COLO829 (cell line): ENCODE measurements at places on chromosomes 5 and 9.

- DNase-seq, result peak; percentile 89
These were observed at the start of gene ACO1 for GRCh38 chr9:32384364-32385151. Gene ACO1, plus strand, starts transcription at chr9:32384643. Its CDS starts 20,864 bp downstream, at chr9:32405507.

- no peak for DNase-seq
These were observed 57.0 kb upstream of the BOD1 start for GRCh38 chr5:173673295-173674101.

DNA sequence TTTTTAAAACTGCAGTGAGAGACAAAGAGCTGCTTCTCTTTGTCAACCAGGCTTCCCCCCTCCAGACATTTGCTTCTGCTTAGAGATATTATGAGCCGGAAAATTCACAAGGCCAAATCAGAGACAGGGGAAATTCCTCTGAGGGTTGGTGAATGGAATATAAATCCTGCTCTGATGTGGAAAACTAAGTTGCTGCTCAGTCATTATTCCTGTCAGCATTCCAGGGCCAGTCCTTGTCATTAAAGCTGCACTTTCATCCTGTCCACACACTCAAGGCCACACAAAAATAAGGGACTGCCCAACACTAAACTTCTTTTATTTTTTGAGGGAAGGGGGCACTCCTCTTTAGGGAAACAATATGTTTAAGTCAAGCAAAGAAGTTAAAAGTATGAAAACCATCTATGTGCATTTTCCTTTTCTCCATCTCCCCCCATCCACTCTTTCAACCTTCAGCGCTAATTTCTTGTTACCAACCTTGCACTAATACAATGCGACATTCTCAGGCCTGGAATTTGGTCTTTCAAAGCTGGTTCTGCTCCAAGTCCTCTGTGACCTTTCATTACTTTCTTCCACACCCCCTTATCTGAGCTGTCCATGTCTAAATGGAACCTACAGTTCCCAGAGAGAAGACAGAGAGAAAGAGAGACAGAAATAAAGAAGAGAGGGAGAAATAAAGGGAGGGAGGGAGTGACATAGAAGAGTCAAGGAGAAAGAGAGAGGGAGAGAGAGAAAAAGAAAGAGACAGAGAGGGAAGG is 118.9 kb upstream of the S1PR3 start:
- DNase-seq, result no peak

DNA sequence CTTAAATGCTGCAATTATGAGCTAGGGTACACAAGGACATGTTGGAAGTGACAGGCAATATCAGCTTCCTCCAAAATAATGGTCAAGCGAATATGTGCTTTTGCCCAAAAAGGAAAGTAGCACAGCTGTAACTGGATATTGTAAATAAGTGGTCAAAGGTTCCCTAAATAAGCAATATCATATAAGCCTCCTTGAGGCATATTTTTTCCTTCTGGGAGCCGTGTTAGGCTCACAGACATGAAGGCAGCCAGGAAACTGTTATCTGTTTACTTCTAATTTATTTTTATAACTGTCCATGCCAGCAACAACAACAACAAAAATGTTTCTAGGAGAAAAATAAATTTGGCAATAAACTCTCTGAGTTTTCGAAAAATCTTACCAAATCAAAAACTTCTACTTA is 648.3 kb downstream of the PDE4D start:
- DNase-seq, result no peak

DNA sequence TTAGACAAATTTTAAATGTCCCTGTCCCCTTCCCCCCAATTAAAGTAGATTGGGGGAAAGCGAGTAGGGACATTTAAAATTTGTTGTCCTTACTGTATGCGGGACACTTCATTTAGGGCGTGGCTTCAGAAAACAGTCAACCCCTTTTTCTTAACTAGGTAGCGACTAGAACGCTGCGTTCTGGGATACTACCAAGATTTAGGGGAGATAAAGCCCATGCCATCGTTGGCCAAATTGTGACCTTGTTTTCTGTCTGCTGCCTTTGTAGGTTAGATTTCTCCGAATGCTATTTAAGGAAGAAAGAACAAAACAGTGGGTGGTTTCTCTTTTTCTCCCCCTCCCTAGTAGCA is 1.2 kb downstream of the CKS2 start:
- DNase-seq, result no peak

GRCh38 chr5:5323551-5323950 is 98.9 kb upstream of the ICE1 start:
- no peak for DNase-seq

GRCh38 chr5:126015235-126016181 is 407.7 kb upstream of the GRAMD2B start:
- peak; percentile 18 for DNase-seq

GRCh38 chr5:33343676-33344327 is 97.0 kb upstream of the TARS1 start:
- DNase-seq, result no peak

DNA sequence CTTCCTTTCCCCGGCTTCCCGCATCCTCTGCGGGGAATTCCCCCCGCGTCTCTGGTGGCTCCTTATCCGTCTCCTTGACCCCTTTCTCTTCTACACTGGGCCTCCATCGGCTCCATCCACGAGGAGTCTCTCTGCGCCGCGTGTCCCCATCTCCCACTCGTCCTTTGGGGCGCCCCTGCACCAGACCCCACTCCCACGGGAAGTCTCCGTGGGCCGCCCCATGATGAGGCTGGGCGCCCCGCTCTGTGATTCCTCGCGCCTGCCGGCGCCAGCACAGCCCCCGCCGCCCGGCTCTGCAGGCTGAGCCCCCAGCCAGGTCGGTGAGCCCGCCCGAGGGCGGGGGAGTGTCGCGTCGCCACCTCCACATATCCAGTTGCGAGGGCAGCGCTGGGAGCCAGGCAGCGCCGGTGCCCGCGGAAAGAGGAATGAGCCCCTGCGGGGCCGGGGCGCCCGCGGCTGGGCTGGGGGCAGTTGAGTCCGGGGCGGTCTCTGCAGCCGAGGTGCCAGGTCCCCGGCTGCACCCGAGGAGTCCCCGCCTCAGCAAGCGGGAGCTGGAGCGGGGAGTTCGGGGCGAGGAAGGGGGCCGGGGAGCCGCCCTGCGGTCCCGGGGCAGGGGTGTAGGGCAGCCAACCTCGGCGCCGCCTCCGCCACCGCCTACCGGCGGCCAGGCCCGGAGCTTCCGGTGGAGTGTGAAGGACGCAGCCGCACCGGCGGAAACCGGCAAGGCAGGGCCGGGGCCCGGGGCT is 2.1 kb upstream of the TRAF1 start:
- no peak for DNase-seq

- no peak for DNase-seq
These were observed 309.0 kb downstream of the PLK2 start for GRCh38 chr5:58150926-58151325.

- no peak for DNase-seq
These were observed 196.4 kb upstream of the MSX2 start for GRCh38 chr5:174527916-174528540.

DNA sequence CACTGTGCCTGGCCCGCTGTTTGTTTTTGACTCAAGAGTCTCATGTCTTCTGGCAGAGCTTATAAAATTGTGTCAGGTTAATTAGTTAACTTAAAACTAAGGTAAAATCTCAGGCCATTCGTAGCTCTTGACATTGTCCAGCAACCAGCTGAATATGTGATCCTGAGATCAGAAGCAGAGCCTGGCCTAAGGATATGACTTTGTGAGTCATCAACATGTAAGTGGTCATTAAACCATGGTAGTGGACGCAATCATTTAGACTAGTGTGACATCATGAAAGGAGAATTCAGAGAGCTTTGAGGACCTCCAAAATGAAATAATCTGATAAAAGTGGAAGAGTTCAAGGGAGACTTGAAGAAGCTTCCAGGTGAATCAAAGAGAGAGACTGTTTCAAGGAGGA is 23.3 kb downstream of the SPZ1 start:
- peak; percentile 5 for DNase-seq

GRCh38 chr9:136674786-136675349 is 12.2 kb downstream of the EGFL7 start:
- DNase-seq, result no peak

DNA sequence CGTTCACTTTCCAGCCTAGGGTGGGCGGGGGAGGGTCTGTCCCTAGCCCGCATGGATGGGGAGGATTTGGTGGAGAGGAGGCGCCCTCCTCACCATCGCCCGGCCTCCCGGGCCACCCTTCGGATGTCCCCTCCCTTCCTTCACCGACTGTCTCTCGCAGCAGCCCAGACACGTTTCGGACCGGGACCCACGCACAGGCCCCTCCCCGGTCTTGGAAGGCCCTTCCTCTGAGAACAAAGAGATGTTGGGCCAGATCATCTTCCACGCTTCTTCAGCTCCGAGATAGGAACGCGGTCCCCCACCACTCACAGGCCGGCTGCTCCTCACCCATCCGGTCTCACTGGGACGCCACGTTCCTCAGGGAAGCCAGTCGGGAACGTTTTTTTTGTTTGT is 640 bp upstream of the DPM2 start:
- DNase-seq, result no peak

DNA sequence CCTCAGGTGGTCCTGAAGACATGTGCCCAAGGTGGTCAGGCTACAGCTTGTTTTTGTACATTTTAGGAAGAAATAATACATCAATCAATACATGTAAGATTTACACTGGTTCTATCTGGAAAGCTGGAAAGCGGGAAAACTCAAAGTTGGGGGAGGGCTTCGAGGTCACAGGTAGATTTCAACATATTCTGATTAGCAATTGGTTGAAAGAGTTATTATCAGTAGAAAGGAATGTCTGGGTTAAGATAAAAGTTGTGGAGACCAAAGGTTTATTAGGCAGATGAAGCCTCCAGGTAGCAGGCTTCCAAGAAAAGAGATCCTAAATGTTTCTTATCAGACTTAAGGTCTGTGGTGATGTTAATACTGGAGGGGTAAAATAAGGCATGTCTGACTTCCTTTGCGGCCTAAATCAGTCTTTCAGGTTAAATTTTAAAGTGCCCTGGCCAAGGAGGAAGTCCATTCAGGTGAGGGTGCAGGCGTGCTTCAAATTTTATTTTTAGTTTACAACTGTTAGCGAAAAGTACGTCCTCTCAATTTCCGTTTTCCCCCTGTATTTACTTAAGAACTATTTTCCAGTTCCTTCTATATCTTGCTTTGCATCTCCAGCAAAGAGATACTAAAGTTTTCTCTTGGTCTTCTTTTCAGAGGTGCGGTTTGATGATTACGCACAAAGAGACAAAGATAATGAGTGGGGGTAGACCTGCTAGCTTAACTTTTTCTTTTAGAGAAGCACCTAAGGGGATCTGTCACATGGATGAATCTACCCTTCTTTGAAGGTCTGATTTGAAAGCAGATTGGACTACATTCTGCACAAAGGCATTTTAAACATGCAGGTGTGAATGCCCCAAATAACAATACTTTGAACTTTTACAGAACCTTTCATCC is 578.6 kb downstream of the RAB3C start:
- DNase-seq, result no peak

DNA sequence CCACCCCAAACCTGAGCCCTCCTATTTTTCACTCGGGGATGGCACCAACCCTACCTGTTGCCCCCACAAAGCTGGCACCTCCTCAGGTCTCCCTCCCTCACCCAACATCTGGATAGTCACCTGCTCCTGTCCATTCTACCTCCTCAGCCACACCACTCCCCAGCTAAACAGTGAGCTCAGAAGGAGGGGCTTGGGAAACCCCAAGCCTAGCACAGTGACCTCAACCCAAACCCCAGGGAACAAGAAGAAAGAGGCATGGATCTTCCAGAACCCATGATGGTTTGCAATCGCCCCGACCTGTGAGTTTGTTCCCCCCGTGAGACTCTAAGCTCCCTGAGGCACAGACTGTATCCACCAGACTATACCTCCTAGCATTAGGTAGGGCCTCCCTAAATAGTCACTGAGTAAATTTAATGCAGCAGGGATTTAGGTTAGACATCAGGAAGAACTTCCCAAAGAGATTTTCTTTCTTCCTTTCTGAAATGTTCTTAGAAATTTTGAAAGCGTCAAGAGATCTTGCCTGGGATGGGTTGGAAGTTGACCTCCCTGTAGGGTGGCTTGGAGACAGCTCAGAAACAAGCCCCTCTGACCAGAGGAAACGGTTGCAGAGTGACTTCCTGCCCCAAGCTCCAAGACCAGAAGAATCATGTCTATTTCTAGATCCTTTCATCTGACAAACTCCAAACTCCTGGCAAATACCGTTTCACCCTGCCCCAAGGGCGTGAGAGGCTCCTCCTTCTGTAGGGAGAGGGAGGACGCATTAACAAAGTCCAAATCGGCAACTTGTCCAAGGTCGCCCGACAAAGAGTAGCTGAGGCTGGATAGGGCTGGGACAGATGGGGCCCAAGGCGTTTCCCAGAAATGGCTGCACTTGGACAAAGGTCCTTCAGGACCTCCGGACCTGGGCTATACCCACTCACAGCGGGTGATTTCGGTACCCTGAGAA is 4.1 kb downstream of the FIBCD1 start:
- DNase-seq, result no peak

GRCh38 chr5:2563046-2563445 is 188.4 kb downstream of the IRX2 start:
- no peak for DNase-seq

GRCh38 chr9:90022474-90022873 is 417.7 kb downstream of the GADD45G start:
- no peak for DNase-seq

- DNase-seq, result no peak
These were observed 12.3 kb upstream of the C5orf24 start for GRCh38 chr5:134833340-134834032.

DNA sequence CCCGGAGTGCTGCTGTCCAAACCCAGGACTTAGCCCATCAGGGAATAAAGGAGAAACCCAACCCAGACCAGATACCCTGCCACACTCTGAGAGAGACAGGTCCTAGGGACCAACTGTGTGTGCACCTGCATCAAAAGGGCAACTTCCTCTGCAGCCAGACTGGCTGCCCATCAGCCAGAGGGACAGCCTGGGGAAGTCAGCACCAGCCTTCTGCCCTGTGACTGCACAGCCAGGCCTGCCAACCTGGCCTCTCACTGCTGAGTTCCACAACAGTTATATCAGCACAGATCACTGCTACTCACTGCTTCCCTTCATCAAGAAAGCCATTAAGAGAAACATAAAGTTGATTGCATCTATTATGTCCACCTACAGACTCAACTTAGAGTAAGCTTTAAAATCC is 18.0 kb downstream of the GABBR2 start:
- DNase-seq, result no peak

DNA sequence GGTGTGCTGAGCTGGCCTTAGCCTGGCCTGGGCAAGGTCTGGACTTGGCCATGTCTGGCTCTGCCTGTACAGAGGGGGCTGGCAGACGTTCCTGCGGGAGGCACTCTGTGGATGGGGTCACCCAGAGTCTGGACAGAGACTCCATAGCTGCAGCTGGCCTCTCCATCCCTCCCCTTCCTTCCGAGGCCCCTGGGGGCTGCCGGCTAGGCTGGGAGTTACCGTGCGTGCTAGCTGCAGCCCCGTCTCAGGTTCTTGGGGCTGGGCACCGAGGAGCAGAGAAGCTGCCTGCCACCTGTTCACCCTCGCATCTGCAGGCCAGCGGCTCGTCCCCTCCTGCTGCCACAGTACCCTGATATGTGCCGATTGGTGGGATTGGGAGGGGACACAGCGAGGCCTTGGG is 63.4 kb downstream of the RXRA start:
- no peak for DNase-seq
